H4 (cell line): ENCODE measurements at places on chromosomes 5 and 9.

GRCh38 chr9:76900884-76901440 is 5.0 kb downstream of the PRUNE2 start:
- DNase-seq = no peak

- no peak for DNase-seq
These were observed 80.0 kb downstream of the CAMSAP1 start for GRCh38 chr9:135827301-135827700.

- peak; percentile 95 for DNase-seq
These were observed 41.6 kb downstream of the MYO10 start for GRCh38 chr5:16894236-16895057.

GRCh38 chr5:54226215-54226614 is 84.2 kb downstream of the ARL15 start:
- DNase-seq = no peak

DNA sequence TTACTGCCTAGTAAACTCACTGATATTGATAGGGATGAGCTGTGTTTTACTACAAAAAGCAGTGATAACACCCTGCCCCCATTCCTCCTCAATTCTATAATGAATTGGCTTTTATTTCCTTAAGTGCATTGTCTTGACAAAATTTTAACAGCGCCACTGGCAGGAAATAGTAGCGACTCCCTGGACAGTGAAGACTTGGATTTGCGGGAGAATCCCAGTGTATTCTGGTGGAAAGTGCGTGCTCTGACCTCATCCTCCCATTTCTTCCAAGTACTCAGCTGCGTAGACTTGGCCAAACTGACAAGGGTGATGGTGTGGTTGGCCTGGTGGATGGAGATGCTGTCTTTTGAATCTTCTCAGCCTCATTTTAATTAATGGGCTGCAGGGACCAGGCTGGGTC is 5.3 kb downstream of the TRIO start:
- DNase-seq = no peak

DNA sequence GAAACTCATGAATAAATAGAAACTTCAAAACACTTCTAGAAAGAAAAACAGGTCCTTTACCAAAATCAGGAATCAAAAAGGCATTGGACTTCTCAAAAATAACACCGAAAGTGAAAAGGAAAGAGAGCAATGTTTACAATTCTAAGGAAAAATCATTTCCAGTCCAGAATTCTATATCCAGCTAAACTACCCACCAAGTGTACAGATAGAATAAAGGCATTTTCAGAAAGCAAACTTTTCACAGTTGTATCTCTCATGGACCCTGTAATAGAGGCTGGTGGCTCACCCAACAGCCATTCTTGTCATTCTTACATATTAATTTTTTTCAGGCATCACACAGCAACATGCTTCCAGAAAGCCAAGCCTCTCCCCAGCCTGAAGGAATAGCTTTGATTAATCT is 63.7 kb downstream of the FOXD1 start:
- no peak for DNase-seq

GRCh38 chr9:123438821-123439220 is 82.8 kb downstream of the CRB2 start:
- DNase-seq = no peak
